ENCODE measurements at places on chromosomes 12 and 14.

DNA sequence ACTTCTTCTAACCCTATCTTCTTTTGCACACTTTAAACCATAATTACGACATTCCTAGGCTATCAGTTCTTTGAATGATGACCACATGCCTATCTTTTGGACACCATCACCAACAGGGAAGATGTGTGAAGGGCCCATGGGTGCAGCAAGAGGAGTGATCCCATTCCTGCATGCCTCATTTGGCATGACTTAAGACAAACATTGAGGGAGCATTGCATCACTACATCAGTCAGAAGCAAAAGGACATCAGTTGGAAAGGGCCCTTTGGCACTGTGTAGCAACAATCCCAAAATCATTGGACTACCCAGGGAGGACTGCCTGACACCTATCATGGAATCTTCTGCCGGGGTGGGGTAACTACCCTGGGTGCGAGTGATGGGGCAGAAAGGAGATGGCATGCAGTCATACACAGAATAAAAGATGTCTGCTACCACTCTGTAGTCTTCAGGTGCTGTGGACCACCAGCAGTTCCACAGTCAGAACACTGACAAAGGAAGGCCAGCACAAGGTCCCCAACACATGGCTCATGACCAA is 10.7 kb upstream of the TMBIM6 start:
- no peaks in the 10 kb centered on the region for H3K4me1 ChIP-seq
- no peak for DNase-seq
- no peak overlapping the region for H3K4me3 ChIP-seq
- no peaks in the 10 kb centered on the region for H3K36me3 ChIP-seq

DNA sequence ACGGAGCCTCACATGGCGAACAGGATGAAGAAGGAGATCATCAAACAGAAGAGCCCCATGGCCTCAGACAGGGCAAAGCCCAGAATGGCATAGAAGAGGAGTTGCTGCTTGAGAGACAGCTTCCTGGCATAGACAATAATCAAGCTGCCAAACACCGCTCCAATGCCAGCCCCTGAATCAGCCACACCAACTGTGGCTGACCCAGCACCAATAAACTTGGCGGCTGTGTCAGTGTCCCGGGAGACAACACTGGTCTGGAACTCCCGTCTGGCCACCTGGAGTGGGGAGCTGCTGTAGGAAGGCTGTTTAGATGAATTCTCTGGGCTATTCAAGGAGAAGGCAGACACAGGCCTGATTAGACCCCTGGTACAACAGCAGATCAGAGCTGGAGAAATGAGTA is 100.1 kb downstream of the HEATR5A start:
- H3K27ac ChIP-seq = peak overlapping the region; percentile 54
- no peak overlapping the region for H3K4me3 ChIP-seq
- peaks cover 26% of the 10 kb centered on the region for H3K4me1 ChIP-seq
- H3K36me3 ChIP-seq = peaks cover 12% of the 10 kb centered on the region

- no peak for DNase-seq
- H3K27ac ChIP-seq = no peak overlapping the region
- H3K4me1 ChIP-seq = peaks cover 14% of the 10 kb centered on the region
- H3K36me3 ChIP-seq = no peaks in the 10 kb centered on the region
These were observed 98.7 kb downstream of the ERGIC2 start for GRCh38 chr12:29282031-29282816.

GRCh38 chr12:76706101-76706500 is 57.8 kb upstream of the ZDHHC17 start:
- H3K27ac ChIP-seq = no peak overlapping the region
- no peaks in the 10 kb centered on the region for H3K27me3 ChIP-seq
- DNase-seq = no peak
- H3K4me1 ChIP-seq = peaks cover 10% of the 10 kb centered on the region
- no peaks in the 10 kb centered on the region for H3K36me3 ChIP-seq

GRCh38 chr12:83805156-83805772 is 1107.3 kb downstream of the SLC6A15 start:
- no peaks in the 10 kb centered on the region for H3K27me3 ChIP-seq
- H3K27ac ChIP-seq = no peak overlapping the region
- H3K4me1 ChIP-seq = no peaks in the 10 kb centered on the region
- DNase-seq = no peak
- no peak overlapping the region for H3K4me3 ChIP-seq

DNA sequence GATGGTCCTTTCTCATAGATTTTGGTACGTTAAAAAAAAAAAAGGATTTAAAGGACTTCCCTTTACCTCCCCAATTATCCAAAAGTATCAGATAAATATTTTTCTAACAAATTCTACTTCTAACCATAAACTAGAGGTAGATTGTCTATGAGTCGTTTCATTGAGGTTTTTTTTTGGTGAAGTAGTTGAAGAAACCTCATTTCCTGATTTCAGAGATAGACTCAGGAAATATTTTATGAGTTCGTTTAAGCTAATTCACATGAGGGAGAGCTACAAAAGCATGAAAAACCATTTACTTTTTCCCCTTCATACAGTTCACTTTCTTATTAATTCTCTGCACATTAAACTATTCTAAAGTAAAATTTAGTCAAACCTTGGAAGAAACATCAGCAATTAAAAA is 112.5 kb downstream of the RALGAPA1 start:
- H3K27me3 ChIP-seq = no peaks in the 10 kb centered on the region
- H3K4me1 ChIP-seq = no peaks in the 10 kb centered on the region
- H3K4me3 ChIP-seq = no peak overlapping the region
- H3K27ac ChIP-seq = no peak overlapping the region

GRCh38 chr12:131824450-131824849 is 3.7 kb upstream of the MMP17 start:
- no peak overlapping the region for H3K4me3 ChIP-seq
- H3K4me1 ChIP-seq = peaks cover 21% of the 10 kb centered on the region
- H3K36me3 ChIP-seq = no peaks in the 10 kb centered on the region
- no peak for DNase-seq
- peaks cover 16% of the 10 kb centered on the region for H3K27me3 ChIP-seq

DNA sequence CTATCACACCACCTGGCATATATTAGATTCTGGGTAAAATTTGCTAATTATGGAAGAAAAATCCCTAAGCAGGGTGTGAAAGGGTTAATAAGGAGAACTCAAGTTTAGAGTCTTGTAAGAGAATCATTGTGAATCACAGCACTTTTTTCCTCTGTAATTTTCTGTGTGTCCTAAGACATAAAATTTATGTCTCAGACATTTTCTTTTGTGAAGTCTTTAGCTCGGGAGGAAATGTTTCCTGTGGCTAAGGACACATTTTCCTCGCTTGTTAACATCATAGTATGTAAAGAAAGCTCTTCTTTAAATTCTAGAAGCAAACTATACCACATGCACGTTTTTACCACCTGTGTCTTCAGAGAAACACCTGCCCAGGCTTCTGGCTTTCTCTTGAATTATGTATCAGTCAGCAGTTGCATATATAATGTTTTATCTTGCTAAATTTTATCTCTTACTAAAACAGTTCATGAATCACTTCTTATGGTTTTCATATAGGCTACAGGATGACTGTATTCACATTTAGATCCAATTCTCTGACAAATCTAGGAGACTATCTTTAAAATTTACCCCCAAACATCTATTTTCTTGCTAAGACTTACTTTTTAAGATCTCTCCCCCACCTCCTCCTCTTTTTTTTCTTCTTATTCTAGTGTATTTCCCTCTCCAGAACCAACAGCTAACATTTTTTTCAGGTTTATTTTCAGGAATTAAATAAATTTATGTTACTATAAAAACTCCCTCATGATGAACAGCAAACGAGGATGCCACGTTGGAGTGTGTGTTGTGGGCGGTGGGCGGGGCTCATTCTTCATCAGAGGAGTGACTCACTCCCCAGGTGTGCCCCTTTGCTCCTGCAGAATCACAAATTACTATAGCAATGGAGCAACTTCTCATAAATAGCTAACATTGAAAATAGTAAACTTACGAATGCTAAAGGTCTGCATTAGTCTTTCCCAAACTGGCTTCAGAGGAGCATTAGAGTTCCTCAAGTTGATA is 11.6 kb upstream of the CSRP2 start:
- H3K27ac ChIP-seq = no peak overlapping the region
- H3K4me3 ChIP-seq = no peak overlapping the region
- H3K27me3 ChIP-seq = no peaks in the 10 kb centered on the region
- H3K36me3 ChIP-seq = no peaks in the 10 kb centered on the region
- DNase-seq = no peak

DNA sequence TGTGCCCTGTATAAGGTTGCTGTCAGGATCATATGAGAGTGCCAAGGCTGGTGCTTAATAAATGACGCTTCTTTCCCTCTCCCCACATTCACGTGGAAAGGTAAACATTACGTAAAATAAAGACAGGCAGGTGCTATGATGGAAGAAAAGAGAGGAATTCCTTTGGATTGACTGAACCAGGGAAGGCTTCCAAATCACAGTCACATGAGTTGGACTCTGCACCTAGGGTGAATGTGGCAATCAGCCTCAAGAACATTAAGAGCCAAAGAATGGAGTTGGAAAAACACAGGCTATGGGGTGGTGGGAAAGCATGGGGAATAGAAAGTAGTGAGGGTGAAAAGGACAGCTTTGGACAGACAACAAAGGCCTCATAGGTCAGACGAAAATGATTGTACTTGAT is 473.1 kb downstream of the VRK1 start:
- H3K27ac ChIP-seq = no peak overlapping the region
- H3K4me1 ChIP-seq = no peaks in the 10 kb centered on the region
- no peak overlapping the region for H3K4me3 ChIP-seq

- no peaks in the 10 kb centered on the region for H3K36me3 ChIP-seq
- no peaks in the 10 kb centered on the region for H3K27me3 ChIP-seq
- DNase-seq = no peak
- no peak overlapping the region for H3K4me3 ChIP-seq
- no peak overlapping the region for H3K27ac ChIP-seq
- no peaks in the 10 kb centered on the region for H3K4me1 ChIP-seq
These were observed 245.8 kb downstream of the C12orf75 start for GRCh38 chr12:105576261-105576660.

DNA sequence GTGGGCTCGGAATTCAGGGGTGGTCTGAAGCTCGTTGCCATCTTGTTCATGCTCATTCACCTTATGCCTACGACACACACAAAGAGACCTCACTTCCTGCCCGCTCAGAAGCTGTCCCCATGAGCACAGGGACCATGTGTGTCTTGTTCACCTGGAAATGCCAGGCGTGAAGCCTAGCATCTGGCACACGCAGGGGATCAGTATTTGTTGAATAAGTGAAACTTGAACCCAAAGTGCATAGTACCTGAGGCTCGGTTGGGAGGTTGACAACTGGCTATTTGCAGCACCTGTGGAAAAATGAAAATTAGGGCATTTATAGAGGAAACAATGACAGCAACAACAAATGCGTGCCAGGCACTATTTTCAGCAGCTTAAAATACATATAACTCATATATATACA is 5.4 kb downstream of the C12orf43 start:
- H3K36me3 ChIP-seq = peaks cover 13% of the 10 kb centered on the region
- H3K4me1 ChIP-seq = peaks cover 8% of the 10 kb centered on the region
- no peak overlapping the region for H3K27ac ChIP-seq
- H3K27me3 ChIP-seq = no peaks in the 10 kb centered on the region
- no peak for DNase-seq

DNA sequence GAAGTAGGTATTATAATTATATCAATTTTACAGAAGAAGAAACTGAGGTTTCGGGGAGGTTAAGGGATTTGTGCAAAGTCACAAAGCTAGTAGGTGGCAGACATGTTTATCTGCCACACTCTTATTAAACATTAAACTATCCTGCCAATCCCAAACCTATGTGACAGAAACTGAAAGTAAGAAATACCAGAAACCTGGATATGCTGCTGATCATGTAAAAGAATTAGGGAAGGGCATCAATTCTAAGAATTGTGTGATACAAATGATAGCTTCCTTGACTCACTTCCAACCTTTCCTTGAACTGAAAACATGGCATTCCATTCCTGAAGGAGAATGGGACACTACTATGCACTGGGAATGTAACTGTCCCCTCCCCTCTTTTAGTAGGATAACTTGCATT is 16.9 kb downstream of the TAOK3 start:
- no peak for DNase-seq
- peaks cover 11% of the 10 kb centered on the region for H3K4me1 ChIP-seq
- H3K27me3 ChIP-seq = no peaks in the 10 kb centered on the region
- H3K36me3 ChIP-seq = no peaks in the 10 kb centered on the region
- no peak overlapping the region for H3K4me3 ChIP-seq
- peak overlapping the region; percentile 74 for H3K27ac ChIP-seq

DNA sequence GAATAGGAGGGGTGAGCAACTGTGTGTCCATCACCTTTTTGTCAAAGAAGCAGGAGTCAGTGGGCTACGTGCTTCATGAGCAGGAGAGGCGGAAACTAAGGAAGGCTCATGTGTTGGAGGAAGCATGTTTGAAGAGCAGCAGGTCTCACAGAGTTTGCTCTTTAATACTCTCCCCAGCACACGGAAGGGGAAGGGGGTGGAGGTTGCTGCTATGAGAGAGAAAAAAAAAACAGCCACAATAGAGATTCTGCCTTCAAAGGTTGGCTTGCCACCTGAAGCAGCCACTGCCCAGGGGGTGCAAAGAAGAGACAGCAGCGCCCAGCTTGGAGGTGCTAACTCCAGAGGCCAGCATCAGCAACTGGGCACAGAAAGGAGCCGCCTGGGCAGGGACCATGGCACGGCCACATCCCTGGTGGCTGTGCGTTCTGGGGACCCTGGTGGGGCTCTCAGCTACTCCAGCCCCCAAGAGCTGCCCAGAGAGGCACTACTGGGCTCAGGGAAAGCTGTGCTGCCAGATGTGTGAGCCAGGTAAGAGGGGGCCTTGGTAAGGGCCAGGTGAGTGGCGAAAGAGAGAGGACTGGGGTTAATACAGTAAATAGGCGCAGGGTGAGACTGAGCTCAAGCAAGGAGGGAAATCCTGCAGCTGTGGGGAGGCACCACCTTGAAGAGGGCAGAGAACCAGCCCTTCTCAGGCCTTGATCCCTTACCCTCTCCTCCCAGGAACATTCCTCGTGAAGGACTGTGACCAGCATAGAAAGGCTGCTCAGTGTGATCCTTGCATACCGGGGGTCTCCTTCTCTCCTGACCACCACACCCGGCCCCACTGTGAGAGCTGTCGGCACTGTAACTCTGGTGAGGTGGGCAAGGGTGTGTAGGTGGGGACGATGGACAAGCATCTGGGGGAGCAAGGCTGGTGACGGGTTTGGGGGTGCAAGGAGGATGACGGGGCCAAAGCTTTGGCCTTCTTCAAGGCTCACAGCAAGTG is at the start of gene CD27:
Gene CD27 (plus strand): TSS at position 252 of the 985 bp plus-strand sequence. CDS start 141 bp downstream, at position 393.
- no peak for DNase-seq
- no peak within 1 kb of the TSS for H3K27ac ChIP-seq

- H3K27me3 ChIP-seq = no peaks in the 10 kb centered on the region
- no peak overlapping the region for H3K4me3 ChIP-seq
- H3K27ac ChIP-seq = peak overlapping the region; percentile 56
- DNase-seq = no peak
- H3K4me1 ChIP-seq = peaks cover 28% of the 10 kb centered on the region
These were observed 35.9 kb upstream of the EGLN3 start for GRCh38 chr14:33986804-33987203.

All from esophagus muscularis mucosa (tissue), 4 donors.